ENCODE measurements at places on chromosomes 2 and 18.

- DNase-seq = no peak
These were observed 23.9 kb downstream of the COL4A3 start for GRCh38 chr2:227188292-227188691.

DNA sequence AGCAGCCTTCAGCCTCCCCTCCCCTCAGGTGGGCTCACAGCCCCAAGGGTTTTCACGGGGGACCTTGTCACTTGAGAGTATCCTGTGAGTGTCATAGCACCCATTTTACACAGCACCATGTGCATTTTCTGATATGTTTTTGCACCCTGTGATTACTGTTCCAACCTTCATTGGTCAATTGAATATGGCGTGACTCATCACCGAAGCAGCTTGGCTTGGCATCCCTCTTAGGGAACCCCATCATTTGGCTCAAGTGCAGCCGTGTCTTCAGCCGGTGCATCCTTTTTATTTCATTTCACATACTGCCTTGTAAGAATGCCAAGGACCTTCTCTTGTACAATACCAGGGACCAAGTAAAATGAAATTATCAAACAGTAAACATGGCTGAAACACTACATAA is 57.6 kb downstream of the NPAS2 start:
- no peak for DNase-seq

DNA sequence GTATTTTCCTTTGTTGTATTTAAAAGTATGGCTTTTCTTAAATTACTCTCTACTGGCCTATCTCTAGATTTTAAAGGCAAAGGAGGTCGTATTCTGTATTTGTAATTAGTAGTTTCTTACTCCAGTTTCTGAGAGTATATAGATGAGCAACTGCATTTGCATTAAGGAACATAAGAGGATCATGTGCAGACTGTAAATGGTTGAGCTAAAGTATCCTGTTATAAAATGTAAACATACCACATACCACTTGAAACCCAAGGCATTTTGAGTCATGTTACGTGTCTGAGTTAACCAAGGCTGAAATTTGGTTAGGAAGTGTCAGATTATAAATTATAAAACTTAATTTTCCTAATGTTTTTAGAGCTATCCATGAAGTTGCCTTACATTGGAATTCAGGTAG is 76.3 kb downstream of the GPD2 start:
- DNase-seq = no peak

- no peak for DNase-seq
These were observed 41.9 kb downstream of the TAF1B start for GRCh38 chr2:9885036-9885684.

DNA sequence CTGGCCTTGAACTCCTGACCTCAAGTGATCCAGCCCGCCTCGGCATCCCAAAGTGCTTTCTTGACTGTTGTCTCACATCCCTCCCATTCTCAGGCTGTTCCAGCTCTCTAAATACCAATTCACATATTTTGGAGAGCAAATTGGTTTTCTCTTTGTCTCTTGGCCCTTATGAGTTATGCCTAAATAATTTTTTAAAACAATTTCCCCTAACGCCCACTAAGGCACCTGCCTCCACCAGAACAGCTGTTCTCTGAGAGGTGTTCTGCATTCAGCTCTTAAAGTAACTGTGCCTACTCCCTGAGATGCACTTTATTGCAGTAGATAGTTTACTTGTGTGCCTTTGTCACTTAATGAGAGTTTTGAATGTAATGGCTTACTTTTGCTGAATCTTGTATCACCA is 6.9 kb downstream of the CCDC195 start:
- DNase-seq = no peak

- DNase-seq = no peak
These were observed 47.6 kb downstream of the RNF152 start for GRCh38 chr18:61845197-61845596.

DNA sequence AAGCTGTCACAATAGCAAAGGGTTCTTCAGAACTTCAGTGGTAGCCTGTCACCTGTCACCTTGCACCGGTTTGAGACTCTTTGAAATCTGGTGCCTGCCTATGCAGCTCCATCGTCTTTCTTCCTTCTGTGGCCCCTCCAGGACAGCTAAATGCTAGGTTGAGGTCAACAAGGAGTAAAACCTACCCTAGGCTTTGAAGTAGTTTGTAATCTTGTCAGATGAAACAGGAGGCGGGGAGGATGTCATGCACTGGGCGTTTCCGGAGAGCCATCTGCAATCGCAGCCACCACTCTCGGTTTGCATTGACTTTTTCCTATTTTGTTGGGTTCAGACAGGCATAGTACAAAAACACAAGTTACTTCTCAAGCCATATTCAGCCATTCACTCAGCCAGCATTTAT is 116.7 kb downstream of the LPIN1 start:
- DNase-seq = peak; percentile 32

DNA sequence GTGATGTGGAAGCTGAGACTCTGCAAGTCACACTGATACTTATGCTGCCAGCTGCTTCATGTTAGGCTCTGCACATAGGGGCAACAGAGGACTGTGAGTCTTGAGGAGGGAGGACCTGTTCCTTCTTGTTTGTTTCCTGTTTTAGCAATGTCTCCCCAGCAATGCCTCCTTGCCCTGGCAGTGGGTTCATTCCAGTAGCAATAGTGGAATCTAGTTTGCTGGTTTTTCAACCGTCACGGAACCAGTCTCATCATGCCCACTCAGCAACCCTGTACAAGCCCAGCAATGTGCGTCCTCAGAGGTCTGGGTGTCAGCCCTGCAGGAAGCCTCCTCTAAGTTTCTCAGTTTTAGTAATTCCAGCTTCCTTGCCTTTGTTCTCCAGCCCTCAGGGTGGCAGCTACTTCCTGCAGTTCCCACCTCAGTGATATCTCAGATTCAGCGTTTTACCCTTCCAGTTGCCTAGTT is 20.5 kb upstream of the ITGB6 start:
- DNase-seq = peak; percentile 92

DNA sequence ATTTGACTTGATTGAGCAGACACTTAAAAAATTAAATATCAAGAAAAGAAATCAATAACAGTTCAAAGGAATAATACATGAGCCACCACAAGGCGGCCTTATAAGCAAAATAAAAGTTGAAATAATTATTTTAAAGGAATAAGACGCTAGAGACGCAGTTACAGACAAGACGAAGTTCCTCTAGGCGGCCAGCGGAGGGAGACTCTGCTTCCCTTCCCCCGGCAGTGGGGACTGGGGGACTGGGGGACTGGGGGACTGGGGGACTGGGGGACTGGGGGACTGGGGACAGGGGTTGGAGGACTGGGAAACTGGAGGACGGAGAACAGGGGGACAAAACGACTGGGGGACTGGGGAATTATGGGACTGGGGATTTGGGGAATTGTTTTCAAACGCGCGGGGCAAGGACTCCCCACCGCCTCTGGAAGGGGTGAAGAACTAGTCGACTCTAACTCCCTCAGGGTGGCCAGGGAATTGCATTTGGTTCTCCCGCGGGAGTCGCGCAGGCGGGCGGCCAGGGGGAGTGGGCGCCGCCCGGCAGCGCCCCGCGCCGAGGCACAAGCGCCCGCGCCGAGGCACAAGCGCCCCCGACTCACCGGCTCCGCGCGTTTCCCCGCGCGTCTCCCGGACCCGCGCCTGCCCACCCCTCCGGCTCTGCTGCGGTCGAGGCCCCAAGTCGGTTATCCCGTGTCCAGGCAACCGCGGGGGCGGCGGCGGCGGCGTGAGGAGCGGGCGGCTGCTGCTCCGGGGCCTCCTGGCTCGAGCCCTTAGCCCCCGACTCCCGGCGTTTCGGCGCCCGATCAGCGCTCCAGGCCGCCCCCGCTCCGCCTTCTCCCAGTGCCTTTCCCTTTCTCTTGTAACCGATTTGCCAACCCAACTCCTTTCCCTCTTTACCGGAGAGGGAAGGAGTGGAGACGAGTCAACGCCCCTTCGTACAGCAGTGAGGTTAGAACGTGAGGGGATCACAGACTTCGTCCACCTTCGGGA is at the start of gene CCDC178:
Gene CCDC178 (minus strand): TSS at position 662 of the 984 bp plus-strand sequence. CDS start 28,633 bp downstream, outside the sequence.
- no peak for DNase-seq

- no peak for DNase-seq
These were observed 8.7 kb upstream of the RPRD1A start for GRCh38 chr18:36075862-36076587.

GRCh38 chr2:73008766-73009135 is 62.8 kb downstream of the SFXN5 start:
- DNase-seq = no peak

GRCh38 chr2:155209696-155210450 is 511.4 kb downstream of the KCNJ3 start:
- DNase-seq = no peak

DNA sequence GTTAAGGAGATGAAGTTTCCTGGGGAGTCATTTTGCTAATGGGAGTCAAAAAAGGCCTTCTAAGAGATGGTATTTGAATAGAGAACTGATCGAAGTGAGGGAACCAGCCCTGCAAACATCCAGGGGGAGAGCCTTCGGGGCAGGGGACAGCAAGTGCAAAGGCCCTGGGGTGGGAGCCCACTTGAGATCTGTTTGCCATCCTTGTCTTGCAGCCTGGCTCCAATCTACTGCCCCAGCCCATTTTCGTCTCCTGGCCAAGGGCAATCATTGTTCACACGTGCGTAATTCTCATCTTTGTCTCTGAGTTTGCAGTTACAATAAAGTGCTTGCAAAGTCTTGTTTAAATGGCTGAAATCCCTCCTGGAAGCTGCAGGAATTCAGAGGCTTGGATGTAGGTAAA is 43.1 kb upstream of the AFF3 start:
- no peak for DNase-seq

All from activated CD4-positive, alpha-beta T cell treated with anti-CD3 and anti-CD28 coated beads, Interleukin-10, Interleukin-2, amounts not matched to agents 100 ng/mL and 50 ng/mL, durations not matched to agents 16 hours and 8 hours (primary cell).